ENCODE measurements at places on chromosomes 16 and 17. TPM values are rescaled to one million over a fixed set of nuclear protein-coding genes. Genes with fewer than 3 reads are reported as not detected.

ARL5C gene
- total RNA-seq = not detected

SLC4A1 gene
- total RNA-seq = not detected

C16orf96 gene
- under 0.01 TPM for total RNA-seq

USP43 gene
- total RNA-seq = 8.4 TPM

UTS2R gene
- total RNA-seq = not detected

KIF2B gene
- not detected for total RNA-seq

OR1F1 gene
- not detected for total RNA-seq

SLC52A1 gene
- total RNA-seq = under 0.01 TPM

VMO1 gene
- total RNA-seq = not detected

CACNA1H gene
- 3.7 TPM for total RNA-seq

TP53TG3B gene
- total RNA-seq = not detected

TPSG1 gene
- not detected for total RNA-seq

EVPL gene
- 11.7 TPM for total RNA-seq

RAB26 gene
- total RNA-seq = 0.65 TPM

COPZ2 gene
- 23.1 TPM for total RNA-seq

DBF4B gene
- total RNA-seq = 16.0 TPM

IL34 gene
- 2.2 TPM for total RNA-seq

SEZ6 gene
- total RNA-seq = not detected

Measured in mesangial cell (primary cell).